Myocyte (in vitro differentiated cells): ENCODE measurements at places on chromosomes 16 and 17.

GRCh38 chr17:10756619-10757018 is 26.8 kb upstream of the TMEM220 start:
- peak; percentile 61 for DNase-seq

DNA sequence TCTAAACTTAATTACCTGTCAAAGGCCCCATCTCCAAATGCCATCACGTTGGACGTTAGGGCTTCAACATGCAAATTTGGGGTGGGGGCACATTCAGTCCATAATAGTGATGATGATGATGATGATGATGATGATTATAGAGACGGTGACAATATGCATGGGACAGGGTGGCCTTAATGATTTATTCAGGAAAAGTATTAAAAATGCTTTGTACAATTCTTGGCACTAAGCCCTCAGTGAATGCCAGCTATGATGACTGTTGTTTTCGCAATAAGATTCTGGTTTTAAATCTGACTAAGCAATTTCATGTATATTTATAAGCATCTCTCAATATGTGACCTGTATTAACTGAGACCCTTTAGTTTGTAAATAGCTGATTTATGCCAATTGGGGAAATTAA is 106.3 kb downstream of the C16orf95 start:
- no peak for DNase-seq

DNA sequence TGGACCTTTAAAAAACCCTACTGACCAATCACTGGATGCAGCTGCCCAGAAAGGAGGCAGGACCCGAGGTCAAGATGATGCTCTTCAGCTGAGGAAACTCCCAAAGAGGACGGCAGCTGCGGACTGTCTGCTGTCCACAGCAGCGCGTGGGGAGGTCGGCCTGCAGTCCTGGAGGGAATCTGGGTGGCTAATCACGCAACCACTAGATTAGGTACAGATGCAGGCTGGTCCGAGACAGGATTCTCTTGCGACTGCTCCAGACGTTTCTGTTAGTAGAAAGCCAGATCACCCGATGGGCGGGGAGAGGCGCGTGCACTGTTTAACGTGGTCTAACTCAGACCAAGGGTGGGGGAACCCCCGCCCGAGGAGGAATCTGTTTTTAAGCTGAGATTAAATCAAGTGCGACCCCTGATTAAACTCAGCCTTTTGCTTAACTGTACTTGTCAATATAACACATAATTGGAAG is 8.8 kb downstream of the CTRB2 start:
- DNase-seq, result peak; percentile 56

- no peak for DNase-seq
These were observed 76.8 kb downstream of the AIPL1 start for GRCh38 chr17:6358131-6358530.

DNA sequence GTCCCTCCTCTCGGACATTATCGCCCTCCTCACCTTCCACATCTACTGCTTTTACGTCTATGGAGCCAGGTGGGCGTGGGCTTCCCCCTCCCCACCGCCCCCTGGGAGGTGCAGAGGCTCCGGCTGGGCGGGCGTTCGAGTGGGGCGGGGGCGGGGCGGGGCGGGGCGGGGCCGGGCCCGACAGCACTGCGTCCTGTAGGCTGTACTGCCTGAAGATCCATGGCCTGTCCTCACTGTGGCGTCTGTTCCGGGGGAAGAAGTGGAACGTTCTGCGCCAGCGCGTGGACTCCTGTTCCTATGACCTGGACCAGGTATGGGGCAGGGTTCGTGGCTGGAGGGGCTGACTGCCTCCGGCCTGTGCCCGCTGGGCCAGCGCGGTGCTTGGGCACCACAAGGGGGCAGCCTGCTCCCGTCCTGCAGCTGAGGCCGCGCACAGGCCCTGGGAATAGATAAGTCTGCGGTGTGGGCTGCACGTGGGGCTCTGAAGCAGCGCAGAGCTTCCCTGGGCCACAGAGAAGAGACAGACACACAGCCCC is 9.2 kb downstream of the PIGQ start:
- DNase-seq, result no peak

DNA sequence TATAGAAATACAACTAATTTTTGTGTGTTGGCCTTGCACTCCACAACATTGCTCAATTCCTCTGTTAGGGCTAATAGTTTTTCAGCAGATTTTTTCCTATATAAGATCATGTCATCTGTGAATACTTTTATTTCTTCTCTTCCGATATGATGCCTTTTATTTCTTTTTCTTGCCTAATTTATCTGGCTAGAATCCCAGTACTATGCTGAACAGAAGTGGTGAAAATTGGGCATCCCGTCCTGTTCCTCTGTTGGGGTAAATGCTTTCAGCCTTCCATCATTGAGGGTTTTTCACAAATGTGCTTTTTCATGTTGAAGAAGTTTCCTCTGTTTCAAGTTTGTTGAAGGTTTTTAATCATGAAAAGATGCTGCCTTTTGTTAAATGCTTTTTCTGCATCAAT is 22.7 kb upstream of the TNFRSF13B start:
- DNase-seq, result no peak

GRCh38 chr17:36687736-36688135 is 86.4 kb downstream of the MRM1 start:
- no peak for DNase-seq

- peak; percentile 71 for DNase-seq
These were observed 65.2 kb downstream of the CYTH1 start for GRCh38 chr17:78716814-78717393.

DNA sequence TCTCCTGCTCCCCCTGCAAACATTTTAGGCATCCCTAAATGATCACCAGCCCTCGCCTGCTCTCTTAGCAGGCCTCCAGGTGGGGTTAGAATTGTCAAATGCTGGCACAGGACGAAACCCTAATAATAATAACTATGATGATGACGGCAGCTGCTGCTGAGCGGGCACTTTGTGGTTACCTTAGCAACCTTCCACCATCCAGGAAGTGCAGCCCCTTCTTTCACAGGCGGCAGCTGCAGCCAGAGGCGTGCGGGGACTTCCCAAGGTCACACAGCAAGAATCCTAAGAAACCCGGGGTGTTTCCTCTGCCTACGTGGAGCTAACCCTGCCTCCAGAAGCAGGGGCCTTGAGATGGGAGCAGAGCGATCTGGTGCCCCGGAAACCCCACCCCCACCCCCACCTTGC is 22.4 kb upstream of the EIF1 start:
- peak; percentile 74 for DNase-seq

- no peak for DNase-seq
These were observed 46.5 kb downstream of the VAT1L start for GRCh38 chr16:77834635-77835540.

- no peak for DNase-seq
These were observed 11.4 kb downstream of the HSD3B7 start for GRCh38 chr16:30996324-30996984.

DNA sequence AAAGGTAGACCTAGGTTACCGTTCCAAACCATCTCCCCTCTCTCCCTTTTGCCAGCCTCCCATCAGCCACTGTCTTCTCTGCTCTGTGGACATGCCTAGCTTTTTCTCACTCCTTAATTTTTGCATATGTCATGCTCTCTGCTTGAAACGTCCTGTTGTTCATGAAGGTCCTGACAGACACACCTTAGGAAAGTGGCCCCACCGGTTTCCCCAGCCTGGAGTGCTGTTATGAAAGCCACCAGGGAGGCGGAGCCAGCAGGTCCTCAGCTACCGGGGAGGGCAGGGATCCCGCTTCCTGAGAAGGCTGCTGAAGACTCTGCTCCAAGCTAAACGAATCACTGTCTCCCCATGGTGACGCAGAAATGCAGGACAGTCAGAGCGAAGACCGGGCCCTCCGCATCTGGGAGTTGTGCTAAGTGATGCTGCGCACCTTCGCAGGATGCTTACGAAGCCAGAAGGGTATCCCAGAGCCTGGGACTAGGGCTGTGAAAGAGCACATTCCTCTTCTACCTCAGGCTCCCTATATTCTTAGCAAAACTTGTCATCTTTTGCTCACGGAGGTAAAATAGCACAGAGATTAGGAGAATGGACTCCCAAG is 2.3 kb upstream of the SLC16A11 start:
- DNase-seq, result no peak

DNA sequence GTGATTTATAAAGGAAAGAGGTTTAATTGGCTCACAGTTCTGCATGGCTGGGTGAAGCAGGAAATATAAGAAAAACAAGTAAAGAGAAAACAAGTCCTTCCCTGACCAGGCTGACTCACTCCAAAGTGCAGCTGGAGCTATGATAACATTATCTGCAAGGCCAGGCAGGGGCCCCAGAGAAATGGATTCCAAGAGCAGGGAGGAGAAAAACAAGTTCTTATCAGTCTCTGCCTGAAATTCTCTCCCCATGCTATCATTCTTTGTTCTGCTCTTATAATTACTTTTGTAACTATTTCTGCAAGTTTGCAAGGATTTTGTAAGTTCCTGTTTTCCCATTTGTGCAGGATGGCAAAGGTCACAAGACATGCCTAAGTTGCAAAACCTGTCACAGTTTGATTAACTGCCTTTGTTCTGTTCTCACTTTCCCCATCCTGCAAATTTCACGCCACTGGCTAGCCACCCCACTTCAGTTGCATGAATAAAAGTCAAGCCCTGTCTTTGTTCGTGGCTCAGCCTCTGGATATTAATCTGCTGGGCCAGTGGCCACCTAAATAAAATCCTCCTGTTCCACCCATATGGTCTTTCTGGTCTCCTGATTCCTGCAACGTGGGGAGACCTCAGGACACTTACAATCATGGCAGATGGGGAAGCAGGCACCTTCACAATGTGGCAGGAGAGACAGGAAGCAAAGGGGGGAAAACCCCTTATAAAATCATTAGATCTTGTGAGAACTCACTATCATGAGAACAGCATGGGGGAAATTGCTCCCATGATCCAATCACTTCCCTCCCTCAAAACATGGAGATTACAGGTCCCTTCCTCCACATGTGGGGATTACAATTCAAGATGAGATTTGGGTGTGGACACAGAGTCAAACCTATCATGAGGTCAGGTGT is 13.1 kb downstream of the ABCA9 start:
- DNase-seq, result peak; percentile 25
